Colonic mucosa (tissue), 4 donors: ENCODE measurements at places on chromosomes 12 and 14. TPM values are rescaled to one million over a fixed set of nuclear protein-coding genes. Genes with fewer than 3 reads are reported as not detected.

Gene CEBPE
- not detected for total RNA-seq

Gene FAM186B
- 0.27 TPM for total RNA-seq

Gene IFNG-AS1
- total RNA-seq, result not detected

Gene PIWIL1
- total RNA-seq, result not detected

Gene DUSP16
- total RNA-seq, result 60.2 TPM

Gene EML1
- total RNA-seq, result 14.2 TPM

Gene SDR9C7
- total RNA-seq, result not detected

Gene SIX4
- 0.27 TPM for total RNA-seq

Gene ISCA2
- total RNA-seq, result 42.0 TPM

Gene GZMB
- total RNA-seq, result 3.0 TPM

Gene SOAT2
- 0.12 TPM for total RNA-seq

Gene PRICKLE1
- total RNA-seq, result 1.1 TPM

Gene FAM181A
- total RNA-seq, result not detected

Gene ANKRD13A
- total RNA-seq, result 39.9 TPM

Gene OR4E2
- not detected for total RNA-seq

Gene LGMN
- total RNA-seq, result 107 TPM

Gene APOF
- total RNA-seq, result 0.15 TPM

Gene NOVA1
- 3.7 TPM for total RNA-seq

Gene BTBD6
- 66.0 TPM for total RNA-seq

Gene REM2
- total RNA-seq, result 0.24 TPM

Gene CMKLR1
- 4.9 TPM for total RNA-seq

Gene NEDD1
- total RNA-seq, result 17.7 TPM

Gene KRT6C
- total RNA-seq, result not detected

Gene GUCY2C
- 74.6 TPM for total RNA-seq

Gene RTL1
- total RNA-seq, result not detected

Gene TMEM117
- 7.4 TPM for total RNA-seq

Gene SEC23A
- total RNA-seq, result 132 TPM

Gene NKX2-1
- total RNA-seq, result not detected
